ENCODE measurements at places on chromosomes 2 and 18.

DNA sequence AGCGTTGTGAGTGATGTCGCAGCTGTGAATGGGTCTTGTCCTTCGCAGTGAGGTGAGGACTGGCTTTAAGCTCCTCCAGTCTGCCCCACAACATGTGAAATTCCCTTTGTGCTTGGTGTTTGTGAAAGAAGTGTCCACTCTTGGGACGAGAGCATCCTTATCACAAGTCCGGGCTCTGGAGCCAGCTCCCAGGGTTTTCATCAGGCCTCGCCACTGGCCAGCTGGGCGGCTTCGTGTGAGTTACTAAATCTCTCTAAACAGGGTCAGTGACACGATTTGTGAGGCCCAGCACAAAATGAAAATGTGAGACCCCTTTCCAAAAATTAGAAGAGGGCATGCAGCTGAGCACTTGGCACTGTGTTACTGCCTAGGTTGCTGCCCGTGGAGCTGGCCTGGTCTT is 115.9 kb downstream of the VAPA start:
- DNase-seq, result no peak

GRCh38 chr2:78145395-78145996 is 623.3 kb upstream of the LRRTM4 start:
- DNase-seq, result no peak

- no peak for DNase-seq
Measured at GRCh38 chr2:180664507-180664906, 315.9 kb upstream of the UBE2E3 start.

- DNase-seq, result no peak
Measured at GRCh38 chr2:235215248-235215647, 263.4 kb downstream of the SH3BP4 start.

- DNase-seq, result no peak
Measured at GRCh38 chr2:130726614-130727180, 2.2 kb upstream of the GPR148 start.

DNA sequence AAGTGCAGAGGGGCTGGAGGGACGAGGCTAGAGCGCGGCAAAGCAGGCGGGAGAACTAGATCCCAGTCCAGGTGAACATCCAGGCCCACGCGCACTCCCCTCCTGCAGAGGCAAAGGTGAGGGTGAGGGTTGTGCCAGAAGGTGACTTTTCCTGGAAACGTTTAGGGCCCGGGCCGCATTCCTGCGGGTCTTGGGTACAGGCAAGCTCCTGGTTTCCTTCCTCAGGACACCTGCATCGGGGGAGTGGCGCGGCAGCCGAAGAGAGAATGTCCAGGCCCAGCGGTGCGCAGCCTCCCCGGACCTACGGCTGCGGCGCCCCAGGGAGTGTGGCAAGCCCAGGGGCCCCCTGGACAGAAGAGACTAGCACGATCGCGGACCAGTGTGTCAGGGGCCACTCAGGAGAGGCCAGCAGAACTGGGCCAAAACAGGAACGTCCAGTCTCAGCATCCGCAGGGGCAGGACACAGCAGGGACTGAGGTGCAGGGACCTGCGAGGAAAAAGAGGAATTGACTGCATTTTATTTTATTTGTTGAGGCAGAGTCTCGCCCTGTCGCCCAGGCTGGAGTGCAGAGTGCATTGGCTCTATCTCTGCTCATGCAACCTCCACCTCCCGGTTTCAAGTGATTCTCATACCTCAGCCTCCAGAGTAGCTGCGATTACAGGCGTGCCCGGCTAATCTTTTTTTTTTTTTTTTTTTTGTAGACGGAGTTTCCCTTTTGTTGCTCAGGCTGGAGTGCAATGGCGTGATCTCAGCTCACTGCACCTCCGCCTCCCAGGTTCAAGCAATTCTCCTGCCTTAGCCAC is 8.7 kb upstream of the IMPA2 start:
- DNase-seq, result no peak

DNA sequence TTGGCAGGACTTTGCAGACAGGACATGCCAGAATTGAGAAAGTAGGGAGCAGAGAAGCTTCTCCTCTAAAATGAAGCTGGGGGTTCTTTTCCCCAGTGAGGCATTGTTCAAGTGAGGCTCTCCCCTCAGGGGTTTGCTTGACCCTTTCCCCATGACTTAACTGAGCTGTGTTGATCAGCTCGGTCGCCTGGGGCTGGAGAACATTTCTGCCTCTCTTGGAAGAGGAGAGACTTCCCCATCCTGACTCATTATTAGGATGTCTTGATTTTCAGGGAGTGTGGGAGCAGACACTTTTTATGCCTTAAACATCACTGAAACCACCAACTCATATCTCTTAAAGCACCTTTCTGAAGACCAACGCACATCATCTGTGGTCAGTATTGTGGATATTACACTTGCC is 27.9 kb upstream of the GLI2 start:
- DNase-seq, result no peak
